ENCODE measurements at places on chromosomes 12 and 14. TPM values are rescaled to one million over a fixed set of nuclear protein-coding genes. Genes with fewer than 3 reads are reported as not detected.
A peak's percentile ranks its signal among the peaks of the same experiment; 100 is the strongest.

Gene TMEM63C
- 20.2 TPM for total RNA-seq

Gene TFCP2
- total RNA-seq: 25.3 TPM

Gene TEX52
- total RNA-seq: not detected

- no peak for ATAC-seq
Measured at GRCh38 chr14:28877923-28878322, 111.3 kb downstream of the FOXG1 start.

GRCh38 chr12:76587428-76588178 is 28.0 kb upstream of the OSBPL8 start:
- no peak for ATAC-seq

DNA sequence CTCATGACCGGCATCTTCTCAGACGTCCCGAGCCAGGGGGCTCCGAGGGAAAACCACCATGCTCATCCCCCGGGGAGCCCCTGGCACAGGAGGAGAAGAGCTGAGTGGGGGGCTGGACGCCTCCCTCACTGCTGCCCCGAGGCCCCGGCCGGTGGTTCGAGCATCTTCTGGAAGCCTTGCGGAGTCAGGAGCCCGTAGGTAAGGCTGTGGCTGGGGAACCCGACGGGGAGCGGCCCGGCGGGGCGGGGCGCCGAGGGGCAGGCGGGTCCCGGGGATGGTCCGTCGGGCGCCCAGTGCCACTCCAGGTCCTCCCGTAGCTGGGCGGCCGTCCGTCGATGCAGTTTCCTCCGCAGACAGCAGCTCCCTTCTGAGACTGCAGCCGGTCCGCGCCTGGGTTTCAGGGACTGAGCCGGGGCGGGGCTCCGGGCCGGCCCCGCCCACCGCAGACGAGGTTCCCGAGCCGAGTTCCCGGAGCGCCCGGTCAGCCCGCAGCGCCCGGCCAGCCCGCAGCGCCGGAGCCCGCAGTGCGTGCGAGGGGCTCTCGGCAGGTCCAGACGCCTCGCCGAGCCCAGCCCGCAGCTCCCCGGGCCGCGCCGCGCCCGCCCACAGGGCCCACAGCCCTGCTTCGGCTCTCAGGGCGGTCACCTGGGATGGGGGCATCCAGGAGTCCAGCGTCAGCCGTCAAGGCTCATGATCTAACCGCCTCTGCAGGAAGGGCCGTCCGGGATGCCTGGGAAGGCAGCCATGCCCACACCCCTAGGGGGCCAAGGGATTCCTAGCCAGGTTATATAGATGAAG is at the start of gene PGF:
Gene PGF, minus strand, starts transcription at position 369 of the 798 bp plus-strand sequence. Its CDS starts 355 bp downstream, at position 14.
- peak; percentile 54 for ATAC-seq

DNA sequence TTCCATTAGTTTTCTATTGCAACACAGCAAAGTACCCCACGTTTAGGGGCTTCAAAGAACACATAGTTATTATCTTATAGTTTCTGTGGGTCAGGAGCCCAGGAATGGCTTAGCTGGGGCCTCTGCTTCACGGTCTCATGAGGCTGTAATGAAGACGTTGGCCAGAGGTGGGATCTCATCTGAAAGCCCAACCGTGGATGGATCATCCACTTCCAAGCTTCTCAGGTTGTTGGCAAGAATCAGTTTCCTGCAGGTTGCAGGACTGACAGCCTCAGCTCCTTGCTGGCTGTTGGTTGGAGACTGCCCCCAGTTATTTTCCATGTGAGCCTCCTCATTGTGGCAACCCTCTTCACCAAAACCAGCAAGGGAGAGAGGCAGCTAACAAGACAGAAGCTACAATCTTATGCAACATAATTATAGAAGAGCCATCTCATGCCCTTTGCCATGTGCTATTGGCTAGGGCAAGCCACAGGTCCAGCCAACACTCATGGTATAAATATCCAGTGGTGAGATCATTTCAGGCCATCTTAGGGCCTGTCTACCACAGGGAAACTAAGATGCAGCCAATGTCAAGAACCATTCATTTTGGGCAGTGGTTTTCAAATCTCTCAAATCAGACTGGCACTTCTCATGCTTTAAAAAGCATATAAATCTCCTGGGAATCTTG is 452.4 kb downstream of the MED13L start:
- no peak for ATAC-seq

DNA sequence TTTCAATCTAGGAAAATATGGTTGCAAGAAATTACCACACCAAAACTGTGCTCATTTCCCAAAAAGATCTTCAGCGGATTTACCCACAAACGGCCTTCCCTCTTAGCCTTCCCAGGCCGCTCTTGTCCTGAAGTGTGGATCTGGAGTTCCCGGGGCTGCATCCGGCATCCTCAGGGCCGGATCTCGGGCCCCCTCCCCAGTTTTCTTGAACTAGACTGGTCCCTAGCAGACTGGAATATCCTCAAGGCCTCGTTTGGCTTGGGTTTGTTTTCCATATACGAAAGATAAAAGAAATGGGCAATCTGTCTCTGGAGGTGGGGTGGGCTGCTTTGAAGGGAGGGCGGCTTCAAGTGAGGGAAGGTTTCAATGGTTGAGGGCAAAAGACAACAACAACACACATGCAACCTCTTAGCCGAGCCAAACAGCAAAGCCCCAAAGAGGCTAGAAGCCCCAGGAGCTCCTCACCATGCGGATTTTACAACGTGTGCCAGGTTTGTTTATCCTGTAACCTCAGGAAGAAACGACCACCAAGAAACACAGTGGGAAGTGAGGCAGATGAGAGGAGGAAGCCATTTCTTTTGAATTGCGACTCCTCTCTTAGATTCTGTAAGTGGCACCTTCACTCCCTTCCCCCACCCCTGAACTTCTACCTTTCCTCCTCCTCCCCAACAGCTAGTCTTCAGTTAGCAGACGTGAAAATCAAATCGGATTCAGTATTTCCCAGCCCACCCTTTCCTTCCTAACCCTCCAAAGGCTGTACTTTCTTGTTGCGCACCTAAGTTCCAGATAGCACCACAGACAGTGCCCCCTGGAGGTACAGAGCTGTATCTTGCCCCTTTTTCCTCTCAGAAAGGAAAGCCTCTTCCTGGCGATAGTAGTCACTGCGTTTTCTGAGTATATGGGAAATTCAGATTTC is 2.6 kb downstream of the MYF6 start:
- no peak for ATAC-seq

Gene SERPINA10
- total RNA-seq: 0.25 TPM

DNA sequence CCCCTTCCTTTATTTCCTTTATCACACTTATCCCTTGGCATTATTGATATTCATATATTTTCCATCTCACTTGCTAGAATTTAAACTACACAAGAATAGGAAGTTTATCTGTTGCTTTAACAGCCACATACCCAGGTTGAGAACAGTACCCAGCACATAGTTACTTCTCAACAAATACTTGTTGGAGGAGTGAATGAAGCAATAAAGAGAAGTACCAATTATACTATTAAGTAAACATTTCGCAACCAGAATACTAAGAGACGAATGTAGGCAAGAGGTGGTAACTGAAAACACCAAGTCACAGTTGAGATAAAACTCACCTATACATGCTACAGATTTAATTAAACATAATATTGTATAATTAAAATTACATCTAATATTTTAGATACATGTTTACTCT is 110.9 kb downstream of the FSCB start:
- no peak for ATAC-seq

Gene RDH16
- total RNA-seq: 0.34 TPM

Gene KERA
- not detected for total RNA-seq

Measured in motor neuron (in vitro differentiated cells).